Esophagus squamous epithelium (tissue), 5 donors: ENCODE measurements at places on chromosomes 4 and X.

DNA sequence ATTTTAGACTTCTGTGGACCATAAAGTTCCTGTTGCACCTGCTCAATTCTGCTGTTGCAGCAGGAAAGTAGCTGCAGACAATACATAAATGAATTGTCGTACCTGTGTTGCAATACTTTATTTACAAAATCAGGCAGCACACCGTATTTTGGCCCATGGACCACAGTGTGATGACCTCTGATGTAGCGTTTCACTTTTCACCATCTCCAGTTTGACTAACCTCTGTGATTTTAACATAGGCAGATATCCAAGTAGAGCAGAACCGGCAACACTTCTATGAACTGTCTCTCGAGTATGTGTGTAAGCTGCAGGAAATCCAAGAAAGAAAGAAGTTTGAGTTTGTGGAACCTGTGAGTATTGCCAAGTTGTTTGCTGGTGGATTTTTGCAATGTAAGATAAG, 132.7 kb downstream of the ARHGAP10 start:
- no peak overlapping the region for H3K4me3 ChIP-seq
- peaks cover 17% of the 10 kb centered on the region for H3K4me1 ChIP-seq
- H3K27me3 ChIP-seq, result no peaks in the 10 kb centered on the region
- peaks cover 50% of the 10 kb centered on the region for H3K36me3 ChIP-seq
- no peak for DNase-seq
- H3K27ac ChIP-seq, result peak overlapping the region; percentile 79

GRCh38 chr4:156638925-156639605, 332.5 kb downstream of the PDGFC start:
- H3K4me1 ChIP-seq, result no peaks in the 10 kb centered on the region
- no peak overlapping the region for H3K27ac ChIP-seq
- no peaks in the 10 kb centered on the region for H3K27me3 ChIP-seq
- H3K4me3 ChIP-seq, result no peak overlapping the region

DNA sequence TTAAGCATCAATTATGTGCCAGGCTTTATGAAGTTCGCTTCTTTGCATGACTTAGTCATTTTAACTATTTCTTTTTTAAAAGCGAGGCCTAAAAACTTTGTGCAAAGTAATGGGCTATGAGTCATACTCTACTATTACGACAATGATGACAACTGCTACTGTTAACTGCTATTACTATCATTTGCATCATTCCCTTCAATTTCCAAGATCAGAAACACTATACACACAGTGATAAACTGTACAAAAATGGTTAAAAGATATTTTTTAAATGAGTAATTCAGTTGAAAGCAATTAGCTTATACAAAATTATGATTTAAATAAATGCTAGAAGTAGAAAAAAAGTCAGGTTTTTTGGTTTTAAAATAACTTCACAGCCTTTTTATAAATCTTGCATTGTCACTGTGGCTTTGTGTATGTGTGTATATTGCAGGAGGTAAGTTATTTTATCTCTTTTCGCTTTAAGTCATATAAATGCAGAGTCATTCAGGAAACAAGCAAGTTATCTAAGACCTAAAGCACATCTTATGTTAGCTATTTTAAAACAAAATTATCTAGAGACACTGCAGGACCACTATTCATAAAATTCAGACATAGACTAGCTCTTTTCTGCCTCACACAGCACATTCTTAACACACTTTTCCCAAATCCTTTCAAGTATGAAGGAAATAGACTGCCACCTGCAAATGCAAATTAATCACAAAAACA, 18.5 kb upstream of the CXCL3 start:
- H3K27me3 ChIP-seq, result no peaks in the 10 kb centered on the region
- no peaks in the 10 kb centered on the region for H3K4me1 ChIP-seq
- H3K36me3 ChIP-seq, result no peaks in the 10 kb centered on the region
- H3K4me3 ChIP-seq, result no peak overlapping the region

- H3K4me1 ChIP-seq, result no peaks in the 10 kb centered on the region
- no peak for DNase-seq
- H3K27me3 ChIP-seq, result no peaks in the 10 kb centered on the region
- H3K36me3 ChIP-seq, result no peaks in the 10 kb centered on the region
Observed at GRCh38 chrX:54030329-54030728, 13.9 kb downstream of the PHF8 start.

DNA sequence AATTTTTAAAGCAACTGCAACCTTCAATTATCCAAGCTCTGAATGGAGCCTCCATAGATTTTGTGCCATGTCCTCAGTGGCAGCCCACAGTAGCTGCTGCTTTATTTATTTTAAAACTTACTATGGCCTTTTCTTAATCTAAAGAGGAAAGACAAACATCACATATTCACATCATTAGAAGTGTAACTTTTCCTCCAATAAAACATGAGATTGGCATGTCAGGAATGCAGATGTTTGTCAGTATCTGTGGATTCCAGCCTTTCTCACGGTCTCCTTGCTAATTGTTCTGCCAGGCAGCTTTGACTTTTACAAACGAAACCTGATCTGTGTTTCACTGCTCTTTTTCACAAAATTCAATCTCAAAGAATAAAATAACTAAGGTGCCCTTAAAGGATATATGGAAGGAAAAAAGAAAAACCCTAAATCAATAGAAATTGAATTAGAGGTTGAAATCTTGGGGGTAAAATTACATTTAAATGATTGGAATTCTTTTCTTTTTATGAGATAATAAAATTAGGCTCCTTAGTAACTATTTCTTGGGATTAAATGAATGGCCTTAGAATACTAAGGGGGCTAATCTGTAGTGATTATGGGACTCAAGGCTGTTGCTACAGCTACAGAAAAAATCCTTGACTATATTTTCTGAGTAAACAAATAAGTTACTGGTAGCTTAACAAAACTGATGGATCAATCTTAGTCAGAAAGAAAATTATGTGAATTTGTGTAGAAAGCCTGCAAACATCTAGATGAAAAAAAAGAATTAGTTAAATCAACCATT, 151.3 kb downstream of the RTL9 start:
- no peak overlapping the region for H3K27ac ChIP-seq
- no peaks in the 10 kb centered on the region for H3K36me3 ChIP-seq
- no peaks in the 10 kb centered on the region for H3K27me3 ChIP-seq
- H3K4me1 ChIP-seq, result no peaks in the 10 kb centered on the region
